Mammary microvascular endothelial cell (primary cell): ENCODE measurements at places on chromosomes 1 and 21. TPM values are rescaled to one million over a fixed set of nuclear protein-coding genes. Genes with fewer than 3 reads are reported as not detected.

Gene TAL1
- total RNA-seq = 25.1 and 25.8 TPM in 2 replicates

Gene TNFRSF14
- total RNA-seq = 99.8 and 104 TPM in 2 replicates

Gene ELAPOR1
- total RNA-seq = 0.67 and 0.69 TPM in 2 replicates

Gene IGSF9
- total RNA-seq = not detected in 2 replicates

Gene DUSP23
- total RNA-seq = 57.1 and 72.2 TPM in 2 replicates

Gene BNIPL
- total RNA-seq = not detected in 2 replicates

Gene NUF2
- 27.1 and 32.0 TPM in 2 replicates for total RNA-seq
